Right lobe of liver (tissue), 6 donors: ENCODE measurements at places on chromosomes 6 and 20.
A peak's percentile ranks its signal among the peaks of the same experiment; 100 is the strongest.

- no peak for DNase-seq
Observed at GRCh38 chr6:79215213-79215824, 19.2 kb downstream of the HMGN3 start.

GRCh38 chr6:56364431-56364826 is 117.0 kb upstream of the COL21A1 start:
- no peak for DNase-seq

DNA sequence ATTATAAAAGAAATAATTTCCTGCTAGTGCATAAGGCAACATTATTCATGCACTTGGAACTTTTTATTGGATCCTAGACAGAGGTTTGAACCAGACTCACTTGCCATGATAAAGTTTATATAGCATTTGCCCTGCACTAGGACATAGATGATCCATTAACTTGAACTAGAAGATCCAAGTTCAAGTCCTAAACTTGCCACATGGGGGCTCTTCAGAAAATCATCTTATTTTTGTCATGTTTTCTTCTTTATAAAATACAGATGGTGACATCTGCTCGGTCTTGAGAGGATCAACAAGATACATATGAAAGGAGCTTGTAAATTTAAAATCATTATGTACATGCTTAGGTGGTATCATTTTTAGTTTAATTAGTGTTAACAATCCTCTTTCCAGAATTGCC is 94.5 kb downstream of the SIM1 start:
- no peak for DNase-seq

DNA sequence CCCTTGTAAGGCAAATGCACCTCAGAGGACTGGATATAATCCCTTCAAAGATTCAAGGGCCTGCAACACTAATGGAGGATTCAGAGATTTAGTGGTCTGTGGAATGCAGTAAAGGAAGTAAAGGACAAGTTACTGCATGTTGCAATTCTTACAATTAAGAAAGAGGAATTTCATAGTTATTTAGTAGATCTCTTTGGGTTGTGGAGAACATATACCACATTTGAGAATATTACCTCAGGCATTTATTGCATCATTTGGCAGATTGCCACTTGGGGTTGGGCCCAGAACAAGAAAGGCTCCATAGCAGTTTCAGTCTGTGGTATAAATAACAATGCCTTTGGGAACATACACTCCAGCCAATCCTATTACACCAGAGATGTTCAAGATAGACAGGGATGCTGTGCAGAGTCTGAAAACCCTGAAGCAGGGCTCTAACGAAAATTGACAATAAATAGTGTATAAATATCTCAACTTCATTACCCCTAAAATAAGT is 20.9 kb upstream of the EPM2A start:
- no peak for DNase-seq

GRCh38 chr6:155883741-155884140 is 428.1 kb upstream of the NOX3 start:
- no peak for DNase-seq

DNA sequence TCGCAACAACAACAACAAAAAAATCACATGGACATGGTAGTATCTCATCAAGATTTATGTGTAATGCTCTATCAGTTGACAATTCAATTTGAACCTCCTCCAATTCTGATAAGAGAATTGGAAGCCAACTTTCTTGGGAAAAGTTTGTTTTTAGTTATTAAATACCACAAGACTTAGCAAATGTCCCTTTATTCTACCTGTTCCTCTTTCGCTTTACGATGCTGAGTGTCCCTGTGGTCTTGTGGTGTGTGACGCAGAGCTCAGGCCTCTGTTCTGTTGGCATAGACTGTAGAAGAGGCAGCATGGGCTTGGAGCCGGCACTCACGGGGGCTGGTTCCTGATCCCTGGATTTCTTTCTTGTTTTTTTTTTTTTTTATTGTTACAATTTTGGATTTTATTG is 76.7 kb downstream of the PSMB1 start:
- DNase-seq = no peak

- DNase-seq = no peak
Observed at GRCh38 chr6:149950423-149950822, 8.6 kb downstream of the ULBP2 start.

DNA sequence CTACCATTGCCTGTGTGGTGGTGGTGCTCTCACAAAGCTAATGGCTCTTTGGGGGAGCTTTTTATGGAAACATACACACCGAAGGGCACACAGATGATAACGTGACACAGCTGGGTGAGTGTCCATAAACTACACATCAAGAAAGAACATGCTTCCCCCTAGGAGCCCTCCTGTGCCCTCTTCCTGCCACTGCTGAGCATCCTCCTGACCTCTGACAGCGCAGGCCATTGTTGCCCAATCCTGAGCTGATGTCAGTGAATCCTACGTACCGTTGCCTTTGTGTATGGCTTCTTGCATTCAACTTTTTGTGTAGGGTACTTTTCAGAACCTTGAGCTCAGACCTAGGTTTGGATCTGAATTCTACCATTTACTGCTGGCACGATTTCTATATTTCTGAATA is 65.8 kb upstream of the SLC22A1 start:
- no peak for DNase-seq

GRCh38 chr6:119887666-119888065 is 538.1 kb upstream of the MAN1A1 start:
- no peak for DNase-seq

DNA sequence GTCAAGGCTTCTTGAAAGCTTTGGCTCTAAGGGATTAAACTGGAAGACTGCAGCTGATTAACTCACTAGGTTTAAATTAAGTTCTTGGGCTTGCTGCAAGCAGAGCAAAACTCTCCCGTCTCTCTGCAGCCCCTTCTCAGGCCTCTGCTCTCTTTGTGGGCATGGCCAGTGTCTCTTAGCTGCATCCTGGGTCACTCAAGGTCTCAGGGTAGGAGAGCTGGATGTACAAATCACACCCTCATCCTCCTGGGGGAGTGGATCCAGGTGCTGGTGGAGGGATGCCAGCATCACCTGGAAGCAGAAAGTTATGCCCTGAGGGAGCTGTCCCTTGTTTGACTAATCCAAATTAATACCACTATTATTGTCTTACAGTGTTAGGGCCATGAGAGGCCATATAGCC is 35.8 kb downstream of the GCM1 start:
- DNase-seq = no peak

- DNase-seq = no peak
Observed at GRCh38 chr6:26459023-26459810, 1.5 kb downstream of the BTN2A1 start.

- no peak for DNase-seq
Observed at GRCh38 chr6:135935941-135936601, 84.6 kb downstream of the PDE7B start.

GRCh38 chr20:13243826-13244376 is 22.8 kb downstream of the ISM1 start:
- no peak for DNase-seq

GRCh38 chr20:45781391-45781931 is 10.2 kb downstream of the WFDC3 start:
- no peak for DNase-seq

GRCh38 chr6:100346203-100346602 is 118.5 kb downstream of the SIM1 start:
- no peak for DNase-seq

GRCh38 chr6:167963589-167964057 is 33.8 kb upstream of the KIF25 start:
- DNase-seq = peak; percentile 39

DNA sequence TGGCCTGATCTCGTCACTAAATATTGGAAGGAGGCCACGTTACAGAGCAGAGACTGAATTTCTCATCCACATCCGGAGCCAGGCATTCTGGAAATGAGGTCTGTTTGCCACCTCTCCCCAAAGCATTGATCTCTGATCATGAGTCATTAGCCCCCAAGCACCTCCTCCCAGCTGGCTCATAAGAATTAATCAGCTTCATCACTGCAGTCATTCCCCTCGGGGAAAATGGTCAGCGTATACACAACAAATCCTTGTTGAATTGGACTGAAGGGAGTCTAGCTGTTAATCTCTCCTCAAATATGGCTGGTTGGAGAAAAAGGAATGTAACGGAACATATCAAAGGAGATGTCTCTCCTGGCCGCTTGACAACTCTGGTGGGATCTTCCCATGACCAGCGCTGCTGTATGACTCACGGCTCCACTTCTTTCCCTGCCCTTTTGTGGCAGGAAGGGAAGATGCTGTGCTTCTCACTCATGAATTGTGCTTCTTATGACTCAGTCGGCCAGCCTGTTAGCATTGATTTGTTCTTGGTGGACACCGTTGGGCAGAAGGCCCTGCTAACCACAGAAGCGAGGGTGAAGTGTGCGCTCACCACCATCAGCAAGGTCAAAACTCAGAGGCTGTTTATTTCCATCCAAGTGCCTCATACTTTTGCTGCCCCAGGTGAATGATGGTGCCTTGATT is 76.7 kb downstream of the RNF182 start:
- no peak for DNase-seq

GRCh38 chr6:129297592-129297991 is 412.4 kb downstream of the ARHGAP18 start:
- DNase-seq = no peak

DNA sequence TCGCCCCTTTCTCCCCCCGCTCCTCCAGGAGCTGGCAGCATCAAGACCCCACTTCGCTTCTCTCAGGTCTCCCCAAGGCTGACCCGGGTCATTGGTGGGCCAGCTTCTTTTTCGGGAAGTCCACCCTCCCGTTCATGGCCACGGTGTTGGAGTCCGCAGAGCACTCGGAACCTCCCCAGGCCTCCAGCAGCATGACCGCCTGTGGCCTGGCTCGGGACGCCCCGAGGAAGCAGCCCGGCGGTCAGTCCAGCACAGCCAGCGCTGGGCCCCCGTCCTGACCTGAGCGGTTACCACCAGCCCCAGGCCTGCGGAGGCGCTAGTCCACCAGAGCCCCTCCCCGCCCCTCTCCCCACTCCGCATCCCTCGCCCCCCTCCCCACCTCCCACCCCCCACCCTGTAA is 1.0 kb downstream of the PPDPF start:
- DNase-seq = peak; percentile 36
